Suppressor macrophage treated with lipopolysaccharide for 4 hours (primary cell): ENCODE measurements at places on chromosomes 3 and 15.

GRCh38 chr3:127339016-127339415 lies 51.2 kb upstream of the PRR20G start:
- DNase-seq = no peak

DNA sequence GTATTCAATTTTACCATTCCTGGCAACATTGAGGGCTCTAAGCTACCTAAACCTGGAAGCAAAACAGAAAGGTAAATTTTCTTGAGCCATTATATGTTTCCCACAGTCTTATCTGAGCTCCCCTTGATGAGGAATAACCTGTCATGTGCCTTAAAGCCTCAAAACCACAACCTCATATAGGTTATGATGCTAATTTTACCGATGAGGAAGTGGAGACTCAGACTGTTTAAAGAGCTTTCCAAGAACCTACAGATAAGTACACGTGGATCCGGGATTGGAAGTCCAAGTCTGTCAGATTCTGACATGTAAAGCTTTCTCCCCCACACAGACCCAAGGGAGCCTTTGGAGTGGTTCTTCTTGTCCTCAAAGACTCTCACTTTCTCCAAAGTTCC lies 140.5 kb downstream of the SEMA6D start:
- DNase-seq = no peak

GRCh38 chr3:39106281-39106811 lies 1.1 kb downstream of the GORASP1 start:
- no peak for DNase-seq

DNA sequence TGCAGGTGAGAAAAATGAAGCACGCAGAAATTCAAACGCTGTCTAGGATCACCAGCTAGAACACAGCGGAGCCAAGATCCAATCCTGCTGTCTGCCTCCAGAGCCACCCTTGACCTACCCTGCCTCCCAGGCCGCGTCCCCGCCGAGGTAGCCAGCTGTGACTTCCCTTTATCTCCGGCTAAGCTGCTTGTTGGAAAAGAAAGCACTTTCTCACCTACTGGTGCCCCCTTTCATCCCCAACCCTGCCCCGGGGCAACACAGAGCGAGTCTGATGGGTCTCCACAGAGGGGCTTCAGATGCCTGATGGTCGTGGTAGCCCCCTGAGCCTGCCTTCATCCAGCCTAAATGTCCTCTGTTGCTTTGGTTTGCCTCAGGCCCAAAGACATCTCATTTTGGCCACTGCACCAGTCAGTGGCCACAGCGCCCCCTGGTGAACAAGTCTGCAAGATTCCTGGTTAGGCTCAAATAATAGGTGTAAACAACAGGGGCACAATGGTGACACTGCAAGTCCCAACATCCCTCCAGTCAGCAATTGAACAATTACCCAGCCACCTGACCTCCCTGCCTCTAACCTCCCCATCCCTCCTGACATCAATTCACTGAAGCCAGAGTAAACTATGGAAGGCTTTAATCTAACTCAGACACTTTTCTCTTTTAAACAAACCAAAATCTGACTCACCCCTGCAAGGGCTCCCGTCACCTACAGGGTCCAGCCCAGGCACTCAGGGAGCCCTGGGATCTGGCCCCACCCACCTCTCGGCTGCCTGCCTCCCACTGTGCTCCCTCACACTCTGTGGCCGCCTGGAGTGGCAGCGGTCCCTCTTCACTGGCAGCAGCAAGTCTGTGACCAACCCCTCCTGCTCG lies 27.3 kb upstream of the BCL2L10 start:
- peak; percentile 84 for DNase-seq

- DNase-seq = no peak
These were observed 2.6 kb downstream of the ZBTB47 start for GRCh38 chr3:42655980-42656679.

DNA sequence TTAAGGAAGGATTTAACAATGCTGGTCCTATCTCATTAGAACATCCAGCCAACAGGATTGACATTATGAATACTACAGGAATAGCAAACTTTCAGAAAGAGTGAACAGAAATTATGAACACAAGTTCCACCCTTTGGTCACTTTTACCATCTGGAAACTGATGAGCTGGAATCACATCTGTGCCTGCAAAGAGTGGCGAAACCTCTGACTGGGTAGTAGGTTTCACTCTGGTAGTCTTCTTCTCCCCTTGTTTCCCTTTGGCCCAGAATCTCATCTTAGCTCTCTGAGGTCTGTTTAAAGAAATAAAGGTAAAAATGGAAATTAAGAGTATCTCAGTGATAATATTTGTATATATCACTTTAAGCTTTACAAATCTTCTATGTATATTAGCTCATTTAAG lies 73.1 kb downstream of the NR2E3 start:
- no peak for DNase-seq

DNA sequence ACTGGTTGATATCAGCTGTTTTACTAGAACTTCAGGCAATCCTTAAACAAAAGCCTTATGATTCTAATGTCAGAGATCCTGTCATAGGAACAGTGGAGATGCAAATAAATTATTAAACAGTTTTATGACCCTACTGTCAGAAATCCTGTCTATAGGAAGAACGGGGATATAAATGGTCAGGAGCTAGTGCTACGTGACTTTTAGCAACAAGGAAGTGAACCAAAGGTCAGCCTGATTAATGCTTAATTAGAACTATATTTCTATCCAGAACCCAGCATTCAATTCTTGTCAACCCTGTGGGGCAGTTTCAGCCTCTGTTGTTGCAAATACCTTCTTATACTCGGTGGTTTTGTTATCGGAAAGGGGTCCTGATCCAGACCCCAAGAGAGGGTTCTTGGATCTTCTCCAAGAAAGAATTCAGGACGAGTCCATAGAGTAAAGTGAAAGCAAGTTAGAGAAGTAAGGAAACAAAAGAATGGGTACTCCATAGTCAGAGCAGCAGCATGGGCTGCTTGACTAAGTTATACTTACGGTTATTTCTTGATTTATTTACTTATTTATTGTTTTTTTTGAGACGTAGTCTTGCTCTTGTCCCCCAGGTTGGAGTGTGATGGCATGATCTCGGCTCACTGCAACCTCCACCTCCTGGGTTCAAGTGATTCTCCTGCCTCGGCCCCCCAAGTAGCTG lies 59.9 kb upstream of the RNU6-1 start:
- DNase-seq = no peak

DNA sequence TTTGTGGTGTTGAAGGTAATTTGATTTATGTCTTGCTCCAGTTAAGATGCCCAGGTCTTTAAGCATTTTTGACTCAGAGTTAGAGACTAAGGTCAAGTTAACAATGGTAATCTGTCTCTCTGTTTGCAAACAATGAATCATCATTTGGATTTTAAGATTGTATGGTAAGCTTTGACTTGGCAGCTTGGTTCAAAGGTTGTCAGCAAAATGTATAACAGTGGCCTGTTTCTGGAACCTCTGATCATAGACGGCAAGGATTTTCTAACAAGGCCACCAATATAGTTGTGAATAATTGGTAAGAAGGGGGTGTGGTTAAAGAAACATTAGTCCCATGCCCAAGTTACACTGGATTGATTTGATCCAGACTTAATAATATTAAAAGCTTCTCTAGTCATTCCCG lies 775.2 kb upstream of the GOLIM4 start:
- no peak for DNase-seq

GRCh38 chr15:26311710-26312236 lies 448.6 kb upstream of the ATP10A start:
- no peak for DNase-seq

DNA sequence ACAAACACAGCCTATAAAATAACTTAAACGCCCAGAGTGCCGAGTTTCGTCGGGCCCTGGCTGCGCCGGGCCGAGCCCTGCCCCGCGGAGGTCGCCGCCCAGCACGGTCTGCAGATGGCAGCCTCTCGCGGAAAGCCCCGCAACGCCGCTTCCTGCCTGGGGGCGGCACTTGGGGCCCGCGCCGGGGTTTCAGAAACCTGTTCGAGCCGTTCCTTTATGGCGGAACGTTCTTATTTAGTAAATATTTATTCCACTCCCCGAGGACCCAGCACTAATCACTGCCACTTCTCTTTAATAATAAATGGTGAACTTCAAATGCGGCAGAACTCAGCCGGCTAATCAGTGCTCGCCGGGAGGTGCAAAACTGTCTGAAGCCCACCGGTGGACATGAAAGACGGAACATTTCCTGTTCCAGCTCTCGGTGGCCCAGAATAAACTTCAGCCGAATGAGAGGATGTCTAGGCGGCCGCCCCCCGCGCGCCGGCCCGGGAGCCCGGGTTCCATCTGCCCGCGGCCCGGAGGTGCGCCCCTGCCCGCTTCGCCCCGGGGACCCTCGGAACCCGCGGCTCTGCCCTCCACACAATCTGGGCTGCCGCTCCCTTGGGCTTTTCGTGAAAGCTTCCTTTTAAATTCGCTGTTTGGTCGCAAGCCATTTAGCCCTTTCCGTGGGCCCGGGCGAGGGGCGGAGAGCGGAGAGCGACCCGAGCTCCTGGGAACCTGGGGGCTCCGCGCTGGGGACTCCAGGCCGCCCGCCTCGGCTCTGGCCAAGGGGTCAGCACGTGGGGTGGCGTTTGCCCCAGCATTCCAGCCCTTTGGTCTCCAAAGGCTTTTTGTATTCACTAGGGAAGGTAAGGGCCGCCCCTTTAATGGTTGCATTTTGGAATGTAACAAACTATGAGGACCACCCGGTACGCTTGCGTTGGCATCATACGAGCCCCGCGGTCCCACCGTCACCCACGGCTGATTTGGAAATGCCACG lies 110.8 kb upstream of the ATP11B start:
- DNase-seq = peak; percentile 43

DNA sequence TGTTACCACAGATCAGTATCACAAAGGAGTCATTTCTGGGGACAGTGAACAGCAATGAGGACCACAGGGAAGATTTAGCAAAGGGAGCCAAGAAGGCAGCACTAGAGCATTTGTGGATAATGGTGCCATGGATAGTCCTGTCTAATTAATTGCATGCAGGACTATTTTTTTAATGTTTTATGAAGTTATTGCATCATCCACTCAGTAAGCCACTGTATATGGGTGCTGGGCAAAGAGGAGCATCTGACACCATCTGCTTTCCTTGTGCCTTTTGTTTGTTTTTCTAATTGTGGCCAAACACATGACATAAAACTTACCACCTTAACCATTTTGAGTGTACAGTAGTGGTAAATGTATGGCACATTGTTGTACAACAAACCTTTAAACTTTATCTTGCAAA lies 301.1 kb upstream of the LRRFIP2 start:
- no peak for DNase-seq

DNA sequence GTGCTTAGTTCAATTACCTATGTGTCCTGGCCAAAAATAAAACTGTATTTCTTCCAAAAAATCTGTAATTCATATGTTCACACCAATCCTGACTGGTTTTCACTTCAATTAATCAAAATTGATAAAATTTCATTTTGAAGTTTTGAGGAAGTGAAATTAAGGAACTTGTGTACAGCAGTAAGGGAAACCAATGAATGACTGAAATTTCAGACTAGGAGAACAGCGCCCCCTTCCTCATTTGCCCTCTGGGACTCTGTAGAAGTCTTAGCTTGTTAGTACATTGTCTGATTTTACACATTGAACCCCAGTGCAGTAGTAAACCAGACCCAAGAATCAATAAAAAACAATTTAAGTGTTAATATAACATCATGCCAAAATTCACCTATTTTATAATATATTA lies 495.3 kb upstream of the AGTR1 start:
- no peak for DNase-seq

DNA sequence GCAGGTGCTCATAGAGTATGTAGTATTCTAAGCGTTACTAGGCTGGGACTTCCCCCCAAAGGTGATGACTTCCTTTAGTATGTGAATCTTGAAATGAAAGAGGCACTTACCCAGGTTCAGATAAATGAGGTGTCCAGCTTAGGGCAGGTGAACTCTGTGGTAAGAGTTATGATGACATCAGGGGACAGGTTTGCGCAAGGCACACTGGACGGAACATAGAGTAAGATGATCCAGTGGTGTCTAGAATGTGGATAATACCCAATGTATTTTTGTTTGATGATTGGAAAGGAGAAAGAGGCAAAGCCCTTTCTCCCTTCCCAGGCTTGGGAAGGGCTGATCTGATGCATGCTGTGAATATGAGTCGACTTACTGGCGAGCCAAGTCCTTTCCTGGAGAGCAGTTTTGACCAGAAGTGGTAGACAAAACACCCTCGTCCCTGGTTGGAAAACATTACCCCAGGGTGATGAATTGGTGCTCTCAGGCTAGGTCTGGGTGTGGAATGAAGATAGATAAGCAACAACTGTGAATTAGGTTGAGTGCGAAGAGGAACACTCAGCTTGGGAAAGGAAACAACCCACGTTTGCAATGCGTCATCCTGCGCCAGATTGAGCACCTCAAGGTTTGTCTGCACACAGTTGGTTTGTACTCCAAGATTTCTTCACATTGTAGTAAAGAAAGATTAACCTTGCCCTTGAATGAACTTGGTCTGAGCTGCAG lies 124.2 kb downstream of the GHSR start:
- DNase-seq = no peak

GRCh38 chr3:161339517-161340500 lies 31.5 kb downstream of the SPTSSB start:
- DNase-seq = no peak

DNA sequence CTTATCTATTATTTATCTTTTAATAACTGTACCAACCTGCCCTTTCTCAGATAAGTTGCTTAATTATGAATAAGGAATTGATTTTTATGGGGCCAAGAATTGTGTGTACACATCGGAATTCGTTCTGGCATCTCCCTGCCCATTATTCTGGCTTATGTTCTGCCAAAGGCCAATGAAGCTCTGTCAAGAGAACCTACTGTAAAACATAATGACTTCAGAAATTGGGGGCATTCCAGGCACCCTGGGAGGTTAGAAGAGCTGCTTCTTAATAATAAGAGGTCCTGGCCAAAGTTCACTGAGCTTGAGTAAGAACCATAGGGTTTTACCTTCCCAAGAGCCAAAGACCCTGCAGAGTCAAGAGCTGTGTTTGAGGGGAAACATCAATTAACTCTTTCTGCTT lies 261.7 kb downstream of the SLC9A9 start:
- peak; percentile 43 for DNase-seq

DNA sequence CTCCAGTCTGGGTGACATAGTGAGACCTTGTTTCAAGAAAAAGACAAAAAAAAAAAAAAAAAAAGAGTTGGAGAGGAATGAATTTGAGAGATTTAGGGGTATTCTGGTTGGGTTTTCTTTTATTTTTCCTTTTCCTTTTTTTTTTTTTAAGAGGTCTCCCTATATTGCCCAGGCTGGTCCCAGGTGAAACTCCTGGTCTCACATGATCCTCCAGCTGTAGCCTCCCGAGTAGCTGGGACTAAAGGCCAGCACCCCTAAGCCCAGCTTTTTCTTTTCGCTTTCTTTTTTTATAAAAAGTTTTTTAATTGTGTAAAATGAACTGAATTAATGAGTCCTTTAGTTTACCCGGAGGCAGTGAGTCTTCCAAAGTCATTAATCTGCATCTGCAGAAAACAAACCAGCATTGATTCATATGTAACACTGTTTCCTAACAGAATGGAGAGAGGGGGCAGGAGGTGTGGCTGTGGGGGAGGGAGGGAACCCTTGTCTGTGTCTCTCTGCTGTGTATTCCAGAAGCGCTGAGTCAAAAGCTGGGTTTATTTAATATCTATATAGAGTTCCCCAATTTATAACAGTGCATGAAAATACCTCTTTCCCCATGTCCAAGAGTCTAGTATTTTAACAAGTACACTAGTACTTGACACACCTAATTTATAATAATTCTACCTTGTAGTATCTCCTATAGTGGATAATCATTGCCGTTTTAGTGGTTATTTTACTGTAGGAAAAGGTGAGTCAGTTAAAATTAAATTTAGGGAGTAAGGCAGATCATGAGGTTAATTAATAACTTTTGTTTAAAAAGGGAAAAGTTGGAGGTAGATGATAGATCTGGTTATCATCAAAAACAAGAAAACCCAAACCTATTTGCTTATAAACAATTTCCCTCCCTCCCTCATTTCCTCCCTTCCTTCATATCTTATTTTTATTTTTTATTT lies 2.6 kb upstream of the DPPA4 start:
- no peak for DNase-seq

- DNase-seq = no peak
These were observed 26.2 kb upstream of the TFG start for GRCh38 chr3:100682854-100683760.
